ENCODE measurements at places on chromosomes 12 and 14. TPM values are rescaled to one million over a fixed set of nuclear protein-coding genes. Genes with fewer than 3 reads are reported as not detected.

- no peak for DNase-seq
Observed at GRCh38 chr12:8822298-8822697, at the start of gene A2ML1. A2ML1 (plus strand) TSS chr12:8822621; CDS start chr12:8822652, 31 bp downstream.

GRCh38 chr12:33588725-33589405 is 149.2 kb upstream of the SYT10 start:
- no peak for DNase-seq

- DNase-seq, result no peak
Observed at GRCh38 chr12:93460003-93460402, 7.3 kb upstream of the MRPL42 start.

DNA sequence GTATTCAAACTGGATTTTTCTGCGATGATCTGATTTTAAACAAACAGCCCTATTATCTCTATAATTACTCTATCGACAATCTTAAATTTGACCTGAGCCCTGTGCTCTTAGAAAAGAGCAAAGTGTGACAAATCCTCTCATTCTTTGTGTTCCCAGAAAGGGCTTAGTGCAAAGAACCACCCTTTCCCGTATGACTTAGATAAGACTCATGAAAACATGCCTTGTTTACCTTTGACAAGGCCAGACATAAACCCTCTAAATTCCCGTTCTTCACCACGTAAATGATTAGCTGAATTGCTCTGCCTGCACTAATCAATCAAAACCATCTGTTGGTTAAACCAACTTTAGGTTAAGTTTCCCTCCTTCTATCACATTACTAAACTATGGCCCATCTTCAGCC is 285.7 kb upstream of the SEL1L start:
- no peak for DNase-seq

DNA sequence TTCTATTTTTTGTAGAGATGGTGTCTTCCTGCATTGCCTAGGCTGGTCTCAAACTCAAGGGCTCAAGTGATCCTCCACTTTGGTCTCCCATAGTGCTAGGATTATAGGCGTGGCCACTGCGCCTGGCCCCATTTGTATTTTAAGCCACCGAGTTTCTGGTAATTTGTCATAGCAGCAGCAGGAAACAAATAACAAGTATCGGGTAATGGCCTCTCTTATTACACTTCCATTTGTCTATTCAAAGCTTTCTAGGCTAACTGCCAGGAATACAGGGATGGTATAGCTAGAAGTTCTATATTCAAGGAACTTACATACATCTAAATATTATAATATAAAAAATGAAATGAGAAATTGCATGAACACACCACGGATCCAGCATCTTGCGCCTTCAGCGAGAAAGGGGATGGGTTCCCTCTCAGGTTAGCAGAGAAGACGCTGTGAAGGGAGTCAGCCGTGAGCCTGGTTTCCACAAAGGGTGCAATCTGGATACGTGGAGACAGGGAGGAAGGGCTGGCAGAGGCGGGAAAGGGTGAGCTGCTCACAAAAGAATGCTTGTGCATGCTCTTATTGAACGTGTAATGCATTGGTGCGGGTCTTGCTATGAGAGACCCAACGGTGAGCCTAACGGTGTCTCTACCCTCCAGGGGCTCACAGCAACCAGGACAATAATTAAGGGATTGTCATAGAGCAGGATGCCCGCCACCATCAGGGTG is 9.5 kb downstream of the BDKRB1 start:
- no peak for DNase-seq

DNA sequence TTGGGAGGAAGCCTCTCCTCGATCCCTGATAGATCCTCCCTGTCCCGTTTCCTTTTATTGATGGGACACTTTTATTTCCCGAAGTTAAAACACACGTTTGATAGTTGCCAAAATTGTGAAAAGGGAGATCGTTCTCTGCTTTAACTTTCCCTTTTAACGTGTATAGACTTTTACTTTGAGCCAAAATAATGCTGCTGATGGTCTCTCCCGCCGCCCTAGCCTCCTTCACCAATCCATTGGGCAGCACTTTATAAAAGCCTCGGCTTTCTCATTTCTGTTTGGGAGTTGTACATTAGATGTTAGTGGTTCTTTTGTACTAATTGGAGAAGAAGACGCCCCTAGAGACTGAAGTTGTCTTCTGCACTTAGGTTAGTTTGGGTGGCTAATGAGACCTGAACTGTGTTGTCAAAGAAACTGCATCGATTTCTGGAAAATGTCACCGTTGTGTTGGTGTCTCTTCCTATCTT is 1.4 kb downstream of the TMTC2 start:
- no peak for DNase-seq

SLC7A8 gene
- not detected for total RNA-seq

CINP gene
- 44.4 TPM for total RNA-seq

BTBD7 gene
- total RNA-seq, result 14.3 TPM

ACYP1 gene
- 80.3 TPM for total RNA-seq

Data from Karpas-422 (cell line).